CD8-positive, alpha-beta memory T cell (primary cell): ENCODE measurements at places on chromosomes 12 and 14. TPM values are rescaled to one million over a fixed set of nuclear protein-coding genes. Genes with fewer than 3 reads are reported as not detected.

Gene CACNA2D4
- total RNA-seq = 5.7 TPM

- DNase-seq = no peak
Measured at GRCh38 chr14:104253223-104253822, 114.9 kb downstream of the KIF26A start.

Gene SAMD4A
- total RNA-seq = 2.4 TPM

DNA sequence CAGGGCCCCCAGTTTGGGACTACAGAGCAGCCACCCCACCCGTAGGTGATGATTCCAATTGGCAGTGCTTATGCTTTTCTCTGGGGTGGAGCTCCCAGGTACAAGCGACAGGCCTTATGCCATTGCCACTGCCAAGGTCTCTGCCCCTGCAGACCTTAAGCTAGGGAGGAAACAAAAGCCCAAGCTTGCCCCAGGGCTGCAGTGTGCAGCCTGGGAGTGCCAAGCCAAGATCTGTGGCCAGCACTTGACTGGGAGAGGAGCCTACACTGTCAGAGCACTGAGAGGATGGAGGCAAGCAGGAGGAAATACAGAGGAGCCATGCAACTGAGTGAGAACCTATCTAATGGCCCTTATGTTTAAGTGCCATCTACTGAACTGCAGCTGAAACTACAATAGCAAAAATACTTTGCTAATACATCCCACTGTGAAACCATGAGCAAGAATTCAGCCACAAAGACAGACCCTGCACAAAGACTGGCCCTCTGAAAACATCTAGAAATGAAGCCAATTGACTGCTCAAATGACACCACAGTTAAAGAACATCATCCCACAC is 17.7 kb upstream of the ASCL1 start:
- DNase-seq = no peak

DNA sequence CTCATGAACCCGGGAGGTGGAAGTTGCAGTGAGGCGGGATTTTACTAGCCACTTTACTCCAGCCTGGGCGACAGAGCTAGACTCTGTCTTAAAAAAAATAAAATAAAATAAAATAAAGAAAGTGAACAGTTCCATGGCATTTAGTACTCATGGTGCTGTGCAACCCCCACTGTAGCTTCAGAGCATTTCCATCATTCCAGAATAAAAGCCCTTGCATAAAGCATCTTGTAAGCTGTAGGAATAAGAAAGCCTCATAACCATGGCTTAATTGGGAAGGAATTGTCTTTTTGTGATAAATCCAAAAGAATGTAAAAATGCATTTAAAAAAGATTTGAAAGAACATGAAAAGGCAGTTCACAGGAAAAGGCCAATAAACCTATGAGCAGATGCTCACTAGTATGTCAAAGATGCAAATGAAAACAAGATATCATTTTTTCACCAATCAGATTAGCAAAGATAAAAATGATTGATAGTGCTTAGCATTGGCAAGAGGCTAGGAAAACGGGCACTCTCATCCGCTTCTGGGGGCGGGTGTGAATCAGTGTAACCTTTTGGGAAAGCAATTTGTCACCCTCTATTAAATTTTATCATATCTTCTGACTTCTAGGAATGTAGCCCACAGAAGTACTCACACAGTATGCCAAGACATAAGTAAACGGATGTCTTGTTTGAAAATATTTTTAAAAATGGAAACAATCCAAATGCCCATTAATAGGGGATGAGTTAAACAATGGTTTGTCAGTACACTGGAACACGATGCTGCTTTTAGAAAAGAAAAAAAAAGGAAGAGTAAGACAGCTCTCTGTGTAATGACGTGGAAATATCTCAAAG is 46.6 kb downstream of the CFAP251 start:
- DNase-seq = no peak

DNA sequence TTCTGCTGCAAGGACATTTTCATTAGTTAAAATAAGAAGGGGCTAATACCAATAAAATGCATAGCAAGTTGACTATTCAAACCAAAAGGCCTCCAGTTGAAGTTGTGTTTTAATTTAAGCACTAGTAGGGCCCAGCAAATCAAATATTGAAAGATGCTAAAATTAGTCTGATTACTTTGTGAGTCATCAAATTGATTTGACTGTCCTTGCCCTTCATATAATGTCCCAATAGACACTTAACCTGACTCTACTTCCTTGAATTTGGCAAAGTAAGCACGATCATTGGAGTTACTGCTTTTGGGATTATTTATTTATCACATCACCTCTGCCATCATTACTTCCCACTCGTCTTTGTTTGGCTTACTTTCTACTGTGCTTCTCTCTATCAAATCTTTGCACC is 798.5 kb downstream of the DIO2 start:
- DNase-seq = no peak

DNA sequence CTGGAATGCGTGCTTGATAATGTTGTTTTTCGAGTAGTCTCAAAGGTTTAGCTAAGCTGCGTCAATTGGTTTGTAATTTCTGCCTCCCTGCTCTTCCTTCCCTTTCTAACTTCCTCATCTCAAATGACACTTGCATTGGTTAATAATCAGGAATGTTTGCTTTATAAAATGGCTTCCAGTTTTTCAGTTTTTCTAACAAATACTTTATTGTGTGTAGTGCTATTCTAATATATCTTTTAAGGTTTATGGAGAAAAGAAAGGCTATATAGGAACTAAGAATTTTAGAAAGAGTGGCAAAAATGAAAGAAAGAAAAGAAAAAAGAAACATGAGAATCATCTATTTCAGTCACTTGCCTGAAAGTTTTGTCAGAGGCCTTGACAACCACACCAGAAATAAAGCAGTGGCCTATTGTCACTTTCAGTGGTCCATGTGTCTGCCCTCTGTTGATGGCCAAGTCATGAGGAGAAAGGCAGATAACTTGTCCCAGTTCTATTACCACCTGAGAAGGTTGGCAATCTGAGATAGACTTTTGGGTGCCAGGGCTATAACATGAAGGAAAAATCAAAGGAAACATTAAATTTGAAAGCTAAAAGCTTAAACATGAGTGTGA is 221.9 kb upstream of the KITLG start:
- DNase-seq = no peak

Gene PCED1B
- total RNA-seq = 56.9 TPM

DNA sequence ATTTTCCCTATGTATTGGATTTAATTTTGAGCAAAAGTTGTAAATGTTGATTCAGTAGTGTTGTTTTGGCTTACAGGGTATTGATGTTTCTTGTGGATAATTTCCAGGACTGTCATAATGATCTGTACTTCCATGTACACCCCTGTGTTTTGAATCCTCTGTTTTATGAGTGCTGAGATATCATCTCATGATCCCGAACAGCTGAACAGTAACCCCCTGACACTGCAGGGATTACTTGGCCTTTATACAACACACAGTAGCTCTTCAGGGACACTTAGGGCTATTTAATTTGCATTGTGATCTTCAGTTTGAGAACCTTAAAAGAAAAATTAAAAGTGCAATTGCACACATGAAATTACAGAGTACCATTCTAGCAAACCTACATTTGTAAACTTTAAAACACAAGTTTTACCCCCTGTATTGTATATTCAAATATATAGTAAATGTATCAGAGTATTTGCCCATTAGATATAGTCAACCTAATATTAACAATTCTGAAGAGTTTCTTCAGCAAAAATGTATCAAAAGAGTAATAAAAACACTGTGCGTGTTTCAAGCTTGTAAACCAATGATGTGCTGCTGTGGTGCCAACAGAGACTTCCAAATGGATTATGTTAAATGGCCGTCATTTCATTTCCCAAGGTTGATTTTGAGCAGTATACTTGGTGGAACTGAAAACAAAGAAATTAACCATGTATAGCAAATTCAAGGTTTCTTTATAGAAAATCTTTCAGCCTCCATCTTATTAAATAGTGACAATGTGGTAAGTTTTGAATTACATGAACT is 27.9 kb upstream of the MYF6 start:
- DNase-seq = no peak

Gene GALC
- 13.0 TPM for total RNA-seq

DNA sequence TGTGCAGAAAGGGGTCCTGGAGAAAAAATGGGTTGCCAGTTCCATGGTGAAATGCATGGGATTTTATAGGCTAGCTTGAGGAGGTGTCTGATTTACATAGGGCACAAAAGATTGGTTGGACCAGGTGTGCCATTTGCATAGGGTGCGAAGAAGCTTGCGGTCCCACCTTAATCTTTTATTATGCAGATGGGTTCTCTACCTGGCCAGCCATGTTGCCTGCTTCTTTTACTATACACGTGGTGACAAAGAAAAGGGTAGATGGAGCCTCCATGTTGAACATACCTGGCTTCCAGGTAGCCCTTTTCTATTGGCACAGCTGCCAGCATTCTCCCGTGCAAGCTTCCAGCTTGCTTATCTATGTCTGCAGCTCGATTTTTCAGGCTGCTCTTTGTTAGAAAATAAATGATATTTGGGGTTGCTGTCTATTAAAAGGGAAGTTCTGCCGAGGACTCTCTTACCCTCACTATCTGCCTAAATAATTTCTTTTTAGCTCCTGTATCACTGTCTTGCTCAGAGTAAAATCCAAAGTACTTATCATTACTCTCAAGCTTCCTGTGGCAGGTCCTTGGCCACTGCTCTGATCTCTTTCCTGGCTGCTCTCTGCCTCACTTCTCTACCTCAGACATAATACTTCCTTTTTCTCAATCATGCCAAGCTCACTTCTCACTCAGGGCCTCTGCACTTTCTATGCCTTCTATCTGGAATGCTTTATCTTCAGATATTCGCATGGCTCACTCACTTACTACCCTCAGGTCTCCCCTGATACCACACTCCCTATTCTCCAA is 216.0 kb upstream of the DAAM1 start:
- DNase-seq = no peak

DNA sequence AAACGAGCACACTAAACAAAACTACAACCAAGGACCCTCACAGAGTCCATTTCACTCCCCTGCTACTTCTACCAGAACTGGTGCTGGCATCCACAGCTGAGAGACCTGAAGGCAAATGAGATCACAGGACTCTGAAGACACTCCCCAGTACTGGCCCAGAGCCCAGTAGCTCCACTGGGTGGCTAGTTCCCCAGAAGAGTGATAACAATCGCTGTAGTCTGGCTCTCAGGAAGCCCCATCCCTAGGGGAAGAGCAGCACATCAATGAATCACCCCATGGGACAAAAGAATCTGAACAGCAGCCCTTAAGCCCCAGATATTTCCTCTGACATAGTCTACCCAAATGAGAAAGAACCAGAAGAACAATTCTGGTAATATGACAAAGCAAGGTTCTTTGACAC is 190.7 kb upstream of the BMP4 start:
- DNase-seq = no peak

GRCh38 chr14:95769976-95770375 is 56.1 kb upstream of the TCL1A start:
- no peak for DNase-seq

DNA sequence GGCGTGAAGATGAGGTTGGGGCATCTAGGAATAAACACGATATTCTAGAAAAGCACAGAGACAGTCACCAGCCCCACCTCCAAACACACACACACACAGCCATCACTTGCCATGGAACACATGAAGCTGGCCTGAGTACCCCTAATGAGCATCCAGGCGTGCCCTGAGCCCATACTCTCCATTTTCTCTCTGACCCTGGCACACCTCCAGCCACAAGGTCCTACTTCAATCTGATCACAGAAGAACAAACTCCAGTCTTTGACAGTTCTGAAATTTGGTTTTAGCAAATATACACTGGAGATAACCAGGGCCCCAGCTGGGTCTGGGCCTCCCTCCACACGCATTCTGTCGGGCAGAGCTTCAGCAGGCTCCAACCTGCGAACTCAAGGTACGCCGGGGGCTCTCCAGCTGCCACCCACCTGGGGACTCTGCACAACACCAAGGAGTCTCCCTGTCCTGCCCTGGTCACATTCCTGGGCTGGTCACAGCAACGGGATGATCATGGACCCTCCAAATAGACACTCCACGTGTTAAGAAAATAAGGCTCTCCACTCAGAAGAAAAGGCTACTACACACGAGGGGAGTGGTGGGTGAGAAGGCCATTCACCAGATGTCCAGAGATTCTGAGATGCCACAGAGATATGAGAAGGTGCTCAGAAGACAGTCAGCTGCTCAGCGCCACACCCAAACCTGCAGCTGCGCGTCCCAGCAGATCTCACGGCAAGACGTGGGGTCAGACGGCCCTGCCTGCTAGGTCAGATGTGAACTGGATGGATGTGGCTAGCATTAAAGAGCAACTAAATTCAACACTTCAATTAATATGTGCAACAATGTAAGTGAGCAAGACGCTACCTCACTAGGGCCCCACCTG is 57.0 kb upstream of the PNMA1 start:
- no peak for DNase-seq

GRCh38 chr12:2054091-2055018 is 1.6 kb downstream of the CACNA1C start:
- no peak for DNase-seq

- no peak for DNase-seq
Measured at GRCh38 chr12:13905794-13906193, 75.6 kb downstream of the GRIN2B start.

Gene OR10G2
- total RNA-seq = not detected

Gene KLHL33
- total RNA-seq = 0.09 TPM

- DNase-seq = no peak
Measured at GRCh38 chr12:111578276-111578970, 20.7 kb downstream of the ATXN2 start.

DNA sequence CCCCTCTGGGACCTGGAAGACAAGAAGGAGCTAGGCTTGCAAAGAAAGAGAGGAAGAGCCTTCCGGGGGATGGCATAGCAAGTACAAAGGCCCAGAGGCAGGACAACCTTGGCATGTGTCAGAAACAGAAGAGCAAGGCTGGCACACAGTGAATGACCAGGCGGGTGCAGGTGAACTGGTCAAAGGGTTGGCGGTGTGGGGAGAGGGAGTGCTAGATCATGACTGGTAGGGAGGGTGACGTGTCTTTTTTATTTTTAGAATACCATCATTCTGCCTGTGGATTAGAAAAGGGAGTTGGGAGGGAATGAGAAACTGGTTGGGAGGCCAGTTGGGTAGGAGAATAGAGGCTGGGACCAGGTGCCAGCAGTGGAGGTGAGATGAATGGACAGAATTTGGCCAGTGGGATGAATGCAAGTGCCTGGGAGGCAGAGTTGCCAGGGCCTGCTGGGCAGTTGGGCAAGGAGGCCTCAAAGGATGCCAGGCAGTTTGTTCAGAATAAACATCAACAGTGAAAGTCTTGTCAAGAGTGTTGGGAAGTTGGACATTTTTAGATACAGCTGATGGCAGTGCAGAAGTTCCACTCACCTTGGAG is 168.3 kb downstream of the CACNA1C start:
- DNase-seq = no peak

DNA sequence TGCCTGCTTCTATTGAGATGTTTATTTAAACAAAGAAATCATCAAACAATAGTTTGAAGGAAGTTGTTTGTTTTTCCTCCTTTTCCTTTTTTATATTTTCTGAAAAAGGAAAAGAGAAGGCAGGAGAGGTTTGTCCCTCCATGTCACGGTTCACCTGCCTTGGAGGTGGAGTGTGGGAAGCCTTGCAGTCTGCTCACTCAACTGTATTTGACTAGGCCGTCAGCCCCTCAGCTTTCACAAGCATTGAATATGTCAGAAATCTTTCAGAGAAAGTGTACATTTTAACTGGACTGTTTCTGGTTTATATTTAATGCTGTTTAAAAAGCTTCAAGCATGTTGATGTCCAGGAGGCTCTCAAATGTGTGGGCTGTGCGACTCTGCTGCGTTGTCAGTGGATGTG is 370.4 kb downstream of the NPAS3 start:
- no peak for DNase-seq

Gene OAS3
- total RNA-seq = 11.2 TPM

Gene CLEC4D
- not detected for total RNA-seq
